Kidney epithelial cell (primary cell): ENCODE measurements at places on chromosomes 16 and 17. TPM values are rescaled to one million over a fixed set of nuclear protein-coding genes. Genes with fewer than 3 reads are reported as not detected.

DNA sequence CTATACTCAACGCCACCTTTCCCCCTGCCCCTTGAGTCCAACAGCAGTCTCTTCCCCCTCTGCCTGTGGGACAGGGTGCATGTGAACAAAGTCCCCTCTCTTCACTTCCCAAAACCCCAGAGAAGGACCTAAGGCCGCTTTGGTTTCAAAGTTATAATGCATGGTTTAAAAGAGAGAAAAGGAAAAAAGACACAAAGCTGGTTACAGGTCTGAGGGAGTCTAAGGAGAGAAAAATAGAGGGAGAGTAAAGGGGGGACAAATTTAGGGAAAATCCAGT lies 1.1 kb upstream of the GABARAP start:
- DNase-seq, result no peak

GRCh38 chr16:71927787-71928186 lies 32.5 kb downstream of the IST1 start:
- no peak for DNase-seq

DNA sequence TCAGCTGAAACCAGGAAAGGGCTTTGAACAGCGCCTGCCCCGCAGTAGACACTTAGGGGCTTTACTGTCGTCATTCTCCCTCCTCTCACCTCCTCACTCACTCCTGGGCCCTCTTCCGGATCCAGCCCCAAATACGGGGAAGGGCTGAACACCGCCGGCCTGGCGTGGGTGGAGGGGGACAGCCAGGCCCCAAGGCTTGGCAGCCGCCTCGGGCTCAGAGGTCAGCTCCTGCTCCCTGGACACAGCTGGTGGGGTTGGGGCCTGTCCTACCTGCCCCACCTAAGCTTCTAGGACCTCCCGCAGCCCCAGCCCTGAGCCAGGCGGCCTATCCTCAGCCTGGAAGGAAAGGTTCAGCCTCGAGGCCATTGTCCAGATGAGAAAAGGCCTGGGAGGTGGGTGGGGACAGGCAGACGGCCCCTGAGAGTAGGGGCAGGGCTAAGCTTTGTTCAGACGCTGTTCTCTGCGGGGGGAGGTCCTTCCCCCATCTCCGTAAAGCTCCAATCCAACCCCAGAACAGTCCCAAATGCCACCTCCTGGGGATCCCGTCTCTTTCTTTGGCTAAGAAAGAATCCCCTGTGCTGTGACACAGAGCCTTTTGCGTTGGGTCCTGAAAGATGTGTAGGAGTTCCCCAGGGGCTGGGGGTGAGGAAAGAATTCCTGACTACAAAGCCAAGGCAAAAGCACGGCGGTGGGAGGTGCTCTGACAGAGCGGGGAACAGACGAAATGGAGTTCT lies 881 bp upstream of the LLGL1 start:
- DNase-seq, result no peak

DNA sequence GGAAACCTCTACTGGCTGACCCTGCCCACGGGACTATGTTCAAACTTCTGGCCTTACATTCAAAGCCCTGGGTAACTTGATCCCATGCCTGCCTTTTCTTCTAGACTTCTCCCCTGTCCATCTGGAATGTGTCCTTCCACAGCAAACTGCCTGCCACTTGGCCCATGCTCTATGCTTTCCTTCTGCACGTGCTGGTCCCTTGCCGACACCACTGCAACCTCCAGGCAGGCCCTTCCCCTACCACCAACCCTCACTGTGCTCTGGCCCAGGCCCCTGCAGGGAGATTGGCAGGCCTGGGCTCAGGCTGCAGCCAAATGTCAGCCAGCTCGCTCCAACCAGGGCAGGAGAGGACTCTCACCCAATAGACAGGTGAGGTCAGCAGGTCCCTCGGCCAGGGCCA lies 11.0 kb downstream of the HSD11B2 start:
- DNase-seq, result no peak

Gene WFIKKN1
- 0.08 TPM in 1 of 2 replicates, not detected in the other for total RNA-seq

DNA sequence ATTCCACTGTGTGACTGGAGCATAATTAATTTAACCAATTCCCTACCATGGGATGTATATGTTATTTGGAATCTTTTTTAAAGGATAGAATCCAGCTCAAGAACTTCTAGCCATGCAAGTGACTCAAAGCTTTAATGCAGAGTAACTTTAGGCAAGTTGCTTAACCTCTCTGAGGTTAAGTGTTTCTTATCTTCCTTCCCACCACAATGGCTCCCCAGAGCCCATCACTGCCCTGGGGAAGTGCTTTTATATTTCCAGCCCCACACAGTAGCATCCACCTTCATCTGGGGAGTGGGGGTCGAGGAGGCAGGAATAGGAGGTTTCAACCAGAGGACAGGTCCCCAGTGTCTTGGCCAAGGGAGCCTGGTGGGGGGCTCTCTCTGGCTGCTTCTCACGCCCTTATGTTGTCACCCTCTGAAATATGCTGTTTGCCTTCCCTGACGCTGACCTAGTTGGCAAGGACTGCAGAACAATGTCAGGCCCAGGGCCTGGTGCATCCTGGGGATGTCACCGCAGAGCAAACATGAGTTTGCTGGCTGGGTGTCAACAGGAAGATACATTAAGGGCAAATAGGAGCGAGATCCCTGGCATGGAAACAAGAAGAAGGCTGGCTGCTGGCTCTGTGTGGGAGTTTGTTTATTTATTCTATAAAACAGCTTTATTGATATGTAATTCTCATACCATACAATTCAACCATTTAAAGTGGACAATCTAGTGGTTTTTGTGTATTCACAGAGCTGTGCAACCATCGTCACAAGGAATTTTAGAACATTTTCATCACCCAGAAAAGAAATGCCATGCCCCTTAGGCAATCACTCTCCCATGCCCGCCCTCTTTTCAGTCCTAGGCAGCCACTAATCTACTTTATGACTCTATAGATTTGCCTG lies 46.6 kb upstream of the WSB1 start:
- DNase-seq, result no peak

DNA sequence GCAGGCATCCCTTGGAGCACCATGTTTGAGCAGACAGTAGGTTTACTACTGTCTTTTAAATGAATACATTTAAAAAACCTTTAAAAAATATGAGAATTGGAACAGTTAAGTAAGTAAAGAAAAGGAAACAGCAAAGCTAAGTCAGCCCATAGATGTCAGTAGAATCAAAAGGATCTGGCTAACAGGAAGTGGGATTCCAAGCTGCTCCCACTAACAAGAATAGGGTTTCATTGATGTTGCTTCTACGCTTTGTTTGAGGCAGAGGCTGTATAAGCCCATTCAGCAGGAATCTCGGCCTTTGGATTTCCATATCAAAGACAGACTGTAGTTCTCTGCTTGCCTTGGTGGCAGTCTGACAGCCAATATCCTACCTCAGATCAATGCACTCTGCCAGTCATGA lies 122.9 kb upstream of the ELAC2 start:
- no peak for DNase-seq

GRCh38 chr17:63486317-63487013 lies 9.6 kb downstream of the ACE start:
- no peak for DNase-seq

GRCh38 chr17:35089586-35090296 lies 26.2 kb upstream of the RFFL start:
- DNase-seq, result no peak

Gene SOST
- total RNA-seq, result not detected in 2 replicates
